ENCODE measurements at places on chromosomes 1 and 21. TPM values are rescaled to one million over a fixed set of nuclear protein-coding genes. Genes with fewer than 3 reads are reported as not detected.

- DNase-seq = no peak
Measured at GRCh38 chr1:194361374-194362131, 1175.1 kb upstream of the B3GALT2 start.

The CLCNKB gene
- not detected for total RNA-seq

DNA sequence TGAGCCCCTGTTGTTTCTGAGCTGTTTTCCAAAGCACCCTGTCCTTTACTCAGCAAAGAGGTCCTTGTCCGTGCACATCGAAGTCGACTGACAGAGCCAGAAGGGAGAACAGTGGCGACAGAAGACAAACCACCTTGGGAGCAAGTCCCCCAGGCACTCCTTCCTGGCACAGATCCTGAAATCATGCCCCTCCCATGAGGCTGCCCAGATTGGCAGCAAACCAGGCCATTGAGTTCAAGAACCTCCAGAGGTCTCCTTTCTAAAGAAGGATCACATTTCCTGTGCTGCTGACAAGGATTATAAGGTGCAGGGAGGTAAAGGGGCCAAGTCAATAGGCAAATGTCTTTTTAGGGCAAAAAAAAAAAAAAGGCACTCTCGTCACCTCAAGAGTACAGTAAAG lies 84.7 kb upstream of the HIVEP3 start:
- no peak for DNase-seq

DNA sequence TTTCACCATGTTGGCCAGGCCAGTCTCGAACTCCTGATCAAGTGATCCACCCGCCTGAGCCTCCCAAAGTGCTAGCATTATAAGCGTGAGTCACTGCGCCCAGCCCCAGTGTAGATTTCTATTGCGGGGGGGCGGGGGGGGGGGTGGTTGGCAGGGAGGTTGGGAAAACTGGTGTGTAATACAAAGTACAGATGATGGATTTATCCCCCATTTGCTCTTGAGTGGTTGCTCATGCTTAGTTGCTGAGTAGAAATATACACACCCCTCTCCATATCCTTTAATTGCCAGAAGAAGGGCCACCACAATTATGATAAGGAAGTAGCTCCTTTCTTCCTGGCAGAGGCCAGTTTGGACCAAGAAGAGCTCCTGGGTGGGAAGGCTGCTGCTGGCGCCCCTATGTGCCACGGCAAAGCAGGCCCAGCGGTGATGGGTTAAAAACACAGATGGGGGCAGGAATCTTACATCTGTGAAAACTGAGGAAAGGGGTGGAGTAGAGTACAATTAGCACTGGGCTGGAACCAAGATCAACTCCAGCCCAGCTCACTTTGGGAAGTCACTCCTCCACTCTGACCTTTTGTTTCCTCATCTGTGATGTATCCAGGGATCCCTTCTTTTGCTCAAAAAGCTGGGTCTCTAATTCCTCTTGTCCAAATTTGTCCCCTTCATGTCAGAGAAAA lies 55.2 kb downstream of the MRPL37 start:
- no peak for DNase-seq

DNA sequence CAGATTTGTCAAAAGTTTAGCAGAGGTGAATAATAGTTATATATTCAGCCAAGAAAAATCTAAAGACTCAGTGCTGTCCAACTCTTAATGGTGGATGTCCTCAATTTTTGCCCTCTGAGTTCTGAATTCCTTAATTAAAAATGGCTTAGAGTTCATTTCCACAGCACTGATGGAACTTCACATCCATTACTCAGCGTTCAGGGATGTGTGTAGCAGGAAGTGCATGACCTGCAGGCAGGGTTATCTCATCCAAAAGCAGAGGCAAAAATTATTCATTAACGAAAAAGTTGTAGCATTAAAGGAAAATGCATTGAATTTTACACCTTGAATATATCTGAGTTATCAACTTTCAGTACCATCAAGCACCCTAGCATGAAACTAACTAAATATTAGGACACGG lies 96.7 kb downstream of the ZP4 start:
- DNase-seq = no peak
